Epithelial cell of alveolus of lung (primary cell): ENCODE measurements at places on chromosomes 6 and 20. TPM values are rescaled to one million over a fixed set of nuclear protein-coding genes. Genes with fewer than 3 reads are reported as not detected.

SAPCD1 gene
- total RNA-seq: not detected in 2 replicates

TRIM10 gene
- not detected in 2 replicates for total RNA-seq

ETV7 gene
- 0.48 and 1.3 TPM in 2 replicates for total RNA-seq

HLA-G gene
- total RNA-seq: 0.91 TPM in 1 of 2 replicates, not detected in the other

PRND gene
- total RNA-seq: 0.26 and 0.48 TPM in 2 replicates

GRM1 gene
- 0.08 TPM in 1 of 2 replicates, not detected in the other for total RNA-seq

SIGLEC1 gene
- total RNA-seq: not detected in 2 replicates

POU3F2 gene
- not detected in 2 replicates for total RNA-seq

MPIG6B gene
- total RNA-seq: not detected in 2 replicates

SEMG1 gene
- not detected in 2 replicates for total RNA-seq

PRDM13 gene
- total RNA-seq: not detected in 2 replicates

MCCD1 gene
- not detected in 2 replicates for total RNA-seq

TGM2 gene
- 221 and 262 TPM in 2 replicates for total RNA-seq

MARCKS gene
- total RNA-seq: 121 and 182 TPM in 2 replicates

SLC22A7 gene
- total RNA-seq: not detected in 2 replicates

BPIFB1 gene
- total RNA-seq: not detected in 2 replicates

HLA-DOB gene
- 0.16 and 0.26 TPM in 2 replicates for total RNA-seq

CCN6 gene
- not detected in 2 replicates for total RNA-seq

PPP1R16B gene
- total RNA-seq: 0.39 and 0.56 TPM in 2 replicates

MAFB gene
- total RNA-seq: 0.39 and 3.0 TPM in 2 replicates
